CD4-positive, alpha-beta T cell treated with Interleukin-2 at 100 ng/mL for 4 hours (primary cell): ENCODE measurements at places on chromosomes 6 and 20.

DNA sequence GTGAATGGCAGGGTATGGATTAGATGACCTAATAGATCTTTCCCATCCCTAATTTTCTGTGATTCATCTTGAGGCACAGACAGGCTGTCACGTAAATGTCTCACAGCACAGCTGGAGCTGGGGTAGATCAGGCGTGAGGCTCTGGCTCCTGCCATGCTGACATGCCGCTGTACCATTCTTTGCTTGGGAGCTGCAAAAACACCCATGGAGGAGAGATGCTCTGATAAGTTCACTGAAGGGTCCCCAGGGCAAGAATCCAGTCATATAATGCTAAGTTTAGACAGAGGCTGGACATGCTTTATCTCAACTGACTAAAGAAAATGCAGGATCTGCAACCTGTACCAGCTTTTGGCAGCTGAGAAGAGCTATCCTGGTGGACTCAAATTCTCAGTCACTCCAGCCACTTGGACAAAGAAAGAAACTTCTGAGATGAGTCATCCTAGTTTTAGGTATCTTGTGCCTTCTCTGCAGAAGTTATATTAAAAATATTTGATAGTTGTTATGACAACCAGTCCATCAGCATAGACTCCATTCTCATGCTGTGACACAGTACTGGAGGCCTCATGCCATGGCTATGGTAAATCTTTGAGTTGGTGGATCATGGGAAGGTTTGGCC is 185.1 kb upstream of the RAB32 start:
- no peak for DNase-seq

DNA sequence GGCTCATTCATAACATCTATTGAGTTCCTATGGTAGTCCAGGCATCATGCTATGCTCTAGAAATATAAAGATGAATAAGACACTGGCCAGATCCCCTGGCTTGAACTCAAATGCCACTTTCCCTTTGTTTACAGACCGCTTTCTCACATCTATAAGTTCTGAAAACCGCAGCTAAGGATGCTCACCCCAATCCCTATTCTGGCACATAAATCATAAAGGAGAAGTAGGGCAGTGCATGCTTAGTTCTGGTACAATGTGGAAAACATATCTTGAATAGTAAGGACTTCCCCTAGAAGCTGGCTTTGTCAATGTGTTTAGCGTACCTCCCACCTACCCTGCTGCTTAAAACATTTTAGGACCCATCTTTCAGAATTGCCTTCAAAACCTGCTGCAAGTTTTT is 26.4 kb downstream of the MRS2 start:
- DNase-seq = no peak

DNA sequence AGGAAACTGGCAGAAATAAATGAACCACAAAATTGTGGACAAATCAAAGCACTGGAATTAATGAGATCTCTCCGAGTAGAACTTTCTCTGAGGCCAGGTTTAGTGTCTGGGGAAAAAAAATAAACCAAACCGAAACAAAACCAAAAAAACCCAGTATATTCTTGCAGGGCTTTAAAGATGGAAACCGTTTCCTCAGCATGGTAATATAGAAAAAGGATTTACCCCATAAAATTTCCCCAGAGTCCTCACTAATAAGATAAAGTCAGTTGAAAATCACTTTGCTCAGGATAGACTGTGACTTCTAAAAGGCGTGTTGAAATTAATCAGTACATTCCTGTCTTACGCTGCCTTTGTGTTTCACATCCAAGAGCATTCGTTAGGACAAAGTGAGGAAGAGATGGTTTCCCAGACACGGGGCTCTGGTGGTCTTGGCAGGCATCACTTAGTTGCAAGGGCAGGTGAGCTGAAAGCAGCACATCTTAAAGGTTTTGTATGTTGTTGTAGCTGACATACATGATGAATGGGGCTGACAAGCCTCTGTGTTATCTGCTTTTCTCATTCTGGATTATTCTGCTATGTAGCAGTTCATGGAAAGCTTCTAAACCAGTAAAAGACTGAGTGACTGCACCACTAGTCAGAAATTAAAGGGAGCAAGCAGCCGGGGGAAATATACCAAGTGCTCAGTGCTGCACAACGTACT is 85.2 kb upstream of the PRL start:
- DNase-seq = no peak

DNA sequence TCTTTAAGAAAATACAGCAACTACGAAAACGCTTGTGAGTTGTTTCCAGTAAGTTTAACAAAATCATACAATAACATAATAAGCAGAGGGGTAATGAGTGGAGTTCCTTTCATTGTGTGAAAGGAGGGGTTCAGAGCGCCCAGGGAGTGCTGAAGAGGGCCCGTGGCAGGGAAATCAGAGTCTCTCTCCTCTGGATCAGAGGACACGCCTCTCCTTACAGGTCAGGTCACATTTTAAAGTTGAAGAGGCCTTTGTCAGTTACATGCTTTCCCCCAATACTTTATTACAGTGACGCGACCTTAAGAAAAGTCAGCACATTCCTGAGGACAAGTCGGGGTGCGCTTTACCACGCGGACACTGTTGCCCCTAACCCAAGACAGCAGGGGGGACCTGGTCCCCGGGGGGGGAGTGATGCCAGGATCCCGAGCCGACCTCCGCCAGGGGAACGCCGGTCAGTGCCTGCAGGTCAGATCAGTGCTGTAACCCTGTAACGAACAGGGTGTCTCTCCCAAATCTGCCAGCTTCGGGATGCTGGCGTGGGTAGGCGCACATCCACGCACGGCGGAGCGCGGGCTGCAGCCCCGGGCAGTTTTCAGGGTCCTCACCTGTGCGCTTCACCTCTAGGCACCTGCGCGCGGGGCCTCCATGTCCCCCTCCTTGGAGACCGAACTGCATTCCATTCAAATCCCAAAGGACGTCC is 848 bp downstream of the DACT2 start:
- no peak for DNase-seq

DNA sequence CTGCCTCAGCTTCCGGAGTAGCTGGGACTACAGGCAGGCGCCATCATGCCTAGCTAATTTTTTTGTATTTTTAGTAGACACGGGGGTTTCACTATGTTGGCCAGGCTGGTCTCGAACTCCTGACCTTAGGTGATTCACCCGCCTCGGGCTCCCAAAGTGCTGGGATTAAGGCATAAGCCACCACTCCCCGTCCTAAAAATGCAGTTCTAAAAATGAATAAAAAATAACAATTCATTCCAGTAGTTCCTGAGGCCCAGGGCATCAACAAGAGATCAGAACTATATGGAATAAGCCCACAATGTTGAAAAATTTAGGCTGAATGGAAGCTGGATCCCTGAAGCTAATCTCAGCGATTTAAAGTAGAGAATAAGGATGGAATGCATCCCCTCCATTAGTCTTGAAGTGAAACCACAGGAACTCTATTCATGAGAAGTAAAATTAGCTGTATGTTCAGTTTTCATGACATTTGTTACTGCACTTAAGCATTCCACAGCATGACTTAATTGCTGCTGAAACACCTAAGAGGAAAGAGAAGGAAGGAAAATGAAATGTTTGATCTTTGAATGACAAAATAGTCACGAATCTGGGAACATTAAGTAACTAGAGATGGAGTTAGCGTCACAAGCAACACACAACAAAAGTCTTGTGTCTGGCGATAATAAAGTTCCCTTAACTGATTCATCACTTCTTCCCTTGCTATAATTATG is 80.4 kb upstream of the RIPOR2 start:
- DNase-seq = no peak

GRCh38 chr6:148440016-148440415 is 97.4 kb downstream of the SASH1 start:
- DNase-seq = no peak

- DNase-seq = no peak
Measured at GRCh38 chr6:138278326-138278725, 60.0 kb upstream of the PBOV1 start.

DNA sequence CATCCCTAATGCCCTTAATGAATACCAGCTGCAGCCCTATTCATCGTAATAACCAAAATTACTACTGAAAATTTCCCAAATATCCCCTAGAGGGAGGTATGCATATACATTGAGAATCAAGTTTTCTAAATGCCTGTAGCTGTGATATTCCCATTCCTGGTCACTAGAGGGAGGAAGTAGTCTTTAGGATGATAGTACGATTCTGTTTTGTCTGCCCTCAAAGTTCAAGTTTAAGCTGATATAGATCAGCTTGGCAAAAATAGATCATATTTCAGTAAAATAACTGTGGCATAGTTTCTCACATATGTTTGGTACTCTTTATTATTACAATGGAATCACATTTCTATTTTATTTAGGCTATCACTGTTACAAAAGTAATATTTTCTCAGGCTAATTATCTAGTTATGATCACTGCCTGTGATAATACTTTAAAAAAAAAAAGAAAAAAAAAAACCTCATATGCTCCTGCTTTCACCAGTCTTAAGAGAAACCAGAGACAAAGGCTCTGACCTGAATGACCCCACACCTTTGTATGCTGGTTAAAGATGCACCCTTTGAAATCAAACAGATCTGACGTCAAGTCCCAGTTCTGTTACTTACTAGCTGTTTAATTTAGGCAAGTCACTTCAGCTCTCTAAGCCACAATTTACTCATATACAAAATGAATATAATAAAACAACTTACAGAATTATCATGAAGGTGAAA is 11.0 kb downstream of the TSPYL1 start:
- DNase-seq = peak; percentile 67

GRCh38 chr20:9660236-9660868 is 146.0 kb downstream of the LAMP5 start:
- no peak for DNase-seq

DNA sequence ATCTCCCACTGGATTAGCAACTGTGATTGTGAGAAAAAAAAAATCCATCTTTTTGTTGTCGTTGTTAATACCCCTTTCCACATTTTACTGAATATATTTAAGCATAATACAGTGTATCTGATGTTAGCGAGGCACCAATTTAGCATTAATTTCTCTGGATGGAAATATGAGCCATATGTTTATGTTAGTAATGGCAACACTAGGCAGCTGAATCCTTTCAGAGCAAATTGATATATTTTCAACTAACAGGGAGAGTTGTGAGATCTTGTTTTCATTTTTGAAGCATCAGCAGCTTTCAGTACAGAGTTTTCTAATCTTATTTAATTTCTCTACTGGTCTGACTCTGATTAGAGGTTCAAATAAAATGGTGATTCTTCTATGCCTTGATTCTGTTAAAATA is 84.8 kb upstream of the HDAC2 start:
- DNase-seq = no peak
